RPMI7951 (cell line): ENCODE measurements at places on chromosomes 11 and 22. TPM values are rescaled to one million over a fixed set of nuclear protein-coding genes. Genes with fewer than 3 reads are reported as not detected.

GRCh38 chr11:18498039-18498438, 28.7 kb downstream of the TSG101 start:
- no peak for DNase-seq

- no peak for DNase-seq
Measured at GRCh38 chr11:100469835-100470234, 217.3 kb upstream of the ARHGAP42 start.

- no peak for DNase-seq
Measured at GRCh38 chr22:23204541-23205157, 24.3 kb downstream of the BCR start.

GRCh38 chr11:83815736-83816135, 529.6 kb upstream of the CCDC90B start:
- DNase-seq = no peak

The OR2AG1 gene
- not detected in 2 replicates for total RNA-seq

The APOBEC3B gene
- 19.6 and 20.9 TPM in 2 replicates for total RNA-seq

The TMEM151A gene
- 0.39 TPM in 1 of 2 replicates, not detected in the other for total RNA-seq
